A549 treated with AZD2906 at 1 μM for 4 hours (cell line): ENCODE measurements at places on chromosomes 3 and 15. TPM values are rescaled to one million over a fixed set of nuclear protein-coding genes. Genes with fewer than 3 reads are reported as not detected.

Gene IVD
- total RNA-seq: 11.1 to 12.9 TPM (median 11.7 TPM) in 5 replicates

Gene ONECUT1
- 0.10 to 0.27 TPM (median 0.21 TPM) in 5 replicates for total RNA-seq

Gene BNC1
- total RNA-seq: 0.63 to 0.85 TPM (median 0.65 TPM) in 5 replicates

Gene CAMK1
- total RNA-seq: 15.0 to 17.7 TPM (median 16.1 TPM) in 5 replicates

Gene PYDC2
- total RNA-seq: not detected in 5 replicates

Gene SERPINI2
- not detected in 5 replicates for total RNA-seq

Gene BCHE
- total RNA-seq: 0.63 to 1.1 TPM (median 0.85 TPM) in 5 replicates

Gene PTPRG
- 1.9 to 2.6 TPM (median 2.5 TPM) in 5 replicates for total RNA-seq

Gene SLC22A13
- 0.06 to 0.14 TPM (median 0.09 TPM) in 4 of 5 replicates, not detected in the other for total RNA-seq

Gene BBX
- total RNA-seq: 11.5 to 22.3 TPM (median 15.9 TPM) in 5 replicates

Gene SKOR1
- 0.03 to 0.08 TPM (median 0.05 TPM) in 4 of 5 replicates, not detected in the other for total RNA-seq

Gene GTF2A2
- total RNA-seq: 158 to 174 TPM (median 165 TPM) in 5 replicates

Gene TIPIN
- total RNA-seq: 20.0 to 26.9 TPM (median 21.7 TPM) in 5 replicates

Gene SUSD5
- total RNA-seq: 2.9 to 4.6 TPM (median 3.7 TPM) in 5 replicates

Gene LRRC2
- not detected in 5 replicates for total RNA-seq

Gene MED12L
- total RNA-seq: 0.32 to 0.90 TPM (median 0.42 TPM) in 5 replicates

Gene CCDC33
- total RNA-seq: 6.3 to 7.5 TPM (median 7.4 TPM) in 5 replicates

Gene IQCH
- 1.1 to 1.6 TPM (median 1.4 TPM) in 5 replicates for total RNA-seq

Gene GPR62
- total RNA-seq: not detected in 5 replicates

Gene PIK3CB
- total RNA-seq: 14.7 to 22.0 TPM (median 16.6 TPM) in 5 replicates

Gene MAPKAPK3
- 24.9 to 28.4 TPM (median 27.6 TPM) in 5 replicates for total RNA-seq

Gene PRSS50
- total RNA-seq: not detected in 5 replicates

Gene ARGFX
- not detected in 5 replicates for total RNA-seq

Gene PDZRN3
- total RNA-seq: 0.07 TPM in 1 of 5 replicates, not detected in the others

Gene CYB561D2
- 13.6 to 21.4 TPM (median 18.1 TPM) in 5 replicates for total RNA-seq

Gene OR5H14
- total RNA-seq: not detected in 5 replicates

Gene NR2C2
- 12.3 to 18.0 TPM (median 16.7 TPM) in 5 replicates for total RNA-seq

Gene SEMA7A
- total RNA-seq: 1.2 to 1.6 TPM (median 1.3 TPM) in 5 replicates

Gene MCF2L2
- 0.10 to 0.26 TPM (median 0.20 TPM) in 5 replicates for total RNA-seq
